Ovary (tissue), 10 donors: ENCODE measurements at places on chromosomes 1 and 21. TPM values are rescaled to one million over a fixed set of nuclear protein-coding genes. Genes with fewer than 3 reads are reported as not detected.
A peak's percentile ranks its signal among the peaks of the same experiment; 100 is the strongest.

Gene FCER1G
- polyA plus RNA-seq = 270 TPM

- H3K4me3 ChIP-seq = peak within 1 kb of the TSS; percentile 52
- H3K27me3 ChIP-seq = no peaks in the 10 kb centered on the region
- DNase-seq = peak; percentile 92
- no peak within 1 kb of the TSS for H3K27ac ChIP-seq
- no peaks in the 10 kb centered on the region for H3K36me3 ChIP-seq
- peaks cover 15% of the 10 kb centered on the region for H3K4me1 ChIP-seq
These were observed at the start of gene NUAK2 for GRCh38 chr1:205321162-205321958. Gene NUAK2, minus strand, starts transcription at chr1:205321745. Its CDS starts 117 bp downstream, at chr1:205321628.

- no peaks in the 10 kb centered on the region for H3K4me1 ChIP-seq
- H3K27me3 ChIP-seq = no peaks in the 10 kb centered on the region
- peak overlapping the region; percentile 75 for H3K27ac ChIP-seq
- peak overlapping the region; percentile 73 for H3K4me3 ChIP-seq
These were observed 609 bp downstream of the PIGK start for GRCh38 chr1:77218477-77219165.

Gene CTSK
- 254 TPM for polyA plus RNA-seq

DNA sequence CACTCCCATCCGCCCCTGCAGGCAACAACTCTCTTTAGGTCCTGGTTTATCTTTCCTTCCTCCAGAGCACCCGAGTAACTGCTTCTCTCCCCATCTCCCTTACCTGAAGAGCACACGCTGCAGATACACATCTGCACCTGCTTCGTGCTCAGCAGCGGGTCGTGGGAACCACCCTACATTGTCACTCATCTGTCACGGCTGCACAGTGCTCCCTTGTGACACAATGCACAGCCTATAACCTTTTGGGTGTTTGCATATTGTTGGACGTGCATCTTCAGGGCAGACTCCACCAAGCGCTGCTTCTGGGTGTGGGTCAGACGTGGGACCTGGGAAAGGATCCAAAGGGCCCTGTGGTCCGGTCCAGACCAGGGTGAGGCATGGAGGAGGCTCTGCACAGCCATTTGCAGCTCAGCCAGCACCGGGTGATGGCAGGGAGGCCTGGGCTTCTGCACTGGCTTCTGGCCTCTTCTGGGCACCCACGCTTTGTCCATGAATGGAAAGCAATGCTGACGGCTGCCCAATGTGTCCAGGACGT is 42.5 kb downstream of the WDR4 start:
- H3K4me3 ChIP-seq = no peak overlapping the region
- DNase-seq = no peak
- H3K27ac ChIP-seq = no peak overlapping the region
- H3K36me3 ChIP-seq = no peaks in the 10 kb centered on the region
- H3K4me1 ChIP-seq = peaks cover 2% of the 10 kb centered on the region

DNA sequence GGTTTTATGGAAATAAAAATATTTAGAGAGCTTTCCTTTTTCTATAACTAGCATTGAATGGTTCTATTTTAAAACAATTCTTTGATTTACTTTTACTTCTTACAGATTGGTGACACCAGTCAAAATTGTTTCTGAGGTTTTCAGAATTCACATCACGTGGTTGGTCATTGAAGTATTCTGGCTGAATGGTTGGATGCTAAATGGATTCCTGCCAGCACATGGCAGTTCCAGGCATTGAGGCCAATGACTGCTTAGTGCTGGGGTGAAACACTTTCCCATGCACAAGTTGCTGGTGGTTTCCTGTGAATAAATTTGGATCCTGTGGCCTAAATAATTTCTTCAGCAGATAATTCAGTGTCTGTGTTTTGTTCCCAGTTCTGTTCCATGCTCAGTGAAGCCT is 20.6 kb downstream of the NCAM2 start:
- H3K36me3 ChIP-seq = no peaks in the 10 kb centered on the region
- no peak overlapping the region for H3K4me3 ChIP-seq
- no peaks in the 10 kb centered on the region for H3K27me3 ChIP-seq
- H3K27ac ChIP-seq = no peak overlapping the region
- no peak for DNase-seq

GRCh38 chr1:47491341-47491753 is 53.5 kb downstream of the FOXD2 start:
- H3K4me1 ChIP-seq = no peaks in the 10 kb centered on the region
- no peaks in the 10 kb centered on the region for H3K27me3 ChIP-seq
- H3K4me3 ChIP-seq = no peak overlapping the region
- no peak overlapping the region for H3K27ac ChIP-seq
- H3K36me3 ChIP-seq = no peaks in the 10 kb centered on the region

DNA sequence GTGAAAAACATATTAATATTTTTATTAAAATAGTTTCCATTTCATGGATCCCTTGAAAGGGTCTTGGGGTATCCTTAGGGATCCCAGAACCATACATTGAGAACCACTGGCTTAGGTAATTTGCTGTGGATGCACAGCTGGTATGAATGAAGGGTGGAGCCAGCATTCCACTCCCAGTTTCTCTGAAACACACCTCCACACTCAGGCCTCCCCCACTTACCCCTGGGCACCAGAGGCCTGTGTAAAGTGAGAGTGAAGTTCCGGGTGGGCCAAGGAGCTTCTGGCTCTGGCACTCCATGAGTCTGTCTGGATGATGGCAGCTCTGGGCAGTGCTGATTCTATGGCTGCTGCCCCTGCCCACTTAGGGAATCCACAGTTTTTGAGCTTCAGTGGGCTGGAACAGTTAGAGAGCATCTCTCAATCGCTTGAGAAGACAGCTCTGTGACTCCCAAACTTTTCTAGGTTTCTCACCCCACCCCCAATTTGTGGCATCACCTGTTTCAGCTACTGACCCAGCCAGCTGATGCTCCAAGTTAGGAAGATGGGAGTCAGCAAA is 57.8 kb upstream of the CD1D start:
- no peaks in the 10 kb centered on the region for H3K27me3 ChIP-seq
- H3K36me3 ChIP-seq = no peaks in the 10 kb centered on the region
- peaks cover 2% of the 10 kb centered on the region for H3K4me1 ChIP-seq
- DNase-seq = no peak
- H3K27ac ChIP-seq = no peak overlapping the region

- no peak overlapping the region for H3K4me3 ChIP-seq
- no peaks in the 10 kb centered on the region for H3K4me1 ChIP-seq
- no peak for DNase-seq
- no peaks in the 10 kb centered on the region for H3K36me3 ChIP-seq
- H3K27ac ChIP-seq = no peak overlapping the region
- no peaks in the 10 kb centered on the region for H3K27me3 ChIP-seq
These were observed 63.3 kb upstream of the CR1L start for GRCh38 chr1:207581496-207582153.

DNA sequence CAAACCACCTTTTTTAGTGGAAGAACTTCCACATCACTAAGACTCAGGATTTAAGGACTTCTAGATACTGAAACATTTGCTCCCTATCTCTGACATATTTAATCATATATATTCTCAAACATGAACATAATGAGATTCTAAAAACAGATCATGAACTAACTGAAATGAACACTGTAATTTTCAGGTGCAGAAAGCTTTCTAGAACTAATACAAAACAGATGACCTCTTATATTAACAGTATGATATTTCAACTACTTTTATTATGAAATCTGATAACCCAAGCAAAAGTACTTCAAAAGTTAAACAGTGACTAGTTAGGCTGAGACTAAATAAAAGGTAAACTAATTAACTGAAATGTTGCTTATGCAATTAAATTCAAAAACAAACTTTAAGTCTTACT is 157.5 kb downstream of the COP1 start:
- no peaks in the 10 kb centered on the region for H3K4me1 ChIP-seq
- DNase-seq = no peak
- H3K27ac ChIP-seq = no peak overlapping the region
- no peaks in the 10 kb centered on the region for H3K27me3 ChIP-seq
- no peak overlapping the region for H3K4me3 ChIP-seq
- no peaks in the 10 kb centered on the region for H3K36me3 ChIP-seq

DNA sequence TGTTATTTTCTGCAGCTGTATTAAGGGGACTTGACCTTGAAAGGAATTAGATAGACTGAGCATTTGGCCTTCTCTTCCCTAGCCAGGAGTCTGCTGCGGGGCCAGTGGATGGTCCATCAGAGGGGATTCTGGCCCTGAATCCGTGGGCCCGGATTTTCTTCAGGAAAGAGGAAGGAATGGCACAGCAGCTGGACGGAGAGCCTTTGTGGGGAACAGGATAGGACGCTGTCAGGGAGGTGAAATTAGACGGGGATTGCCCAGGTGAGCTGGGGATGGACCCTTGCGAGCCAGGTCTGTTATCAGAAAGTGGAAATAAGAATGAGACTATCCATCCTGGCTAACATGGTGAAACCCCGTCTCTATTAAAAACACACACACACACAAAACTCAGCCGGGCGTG is 1.7 kb upstream of the C2CD2 start:
- H3K4me3 ChIP-seq = no peak overlapping the region
- no peaks in the 10 kb centered on the region for H3K27me3 ChIP-seq
- peaks cover 31% of the 10 kb centered on the region for H3K4me1 ChIP-seq
- no peak overlapping the region for H3K27ac ChIP-seq
- no peaks in the 10 kb centered on the region for H3K36me3 ChIP-seq

- H3K4me3 ChIP-seq = no peak overlapping the region
- no peaks in the 10 kb centered on the region for H3K4me1 ChIP-seq
- DNase-seq = no peak
- H3K27me3 ChIP-seq = no peaks in the 10 kb centered on the region
- H3K36me3 ChIP-seq = no peaks in the 10 kb centered on the region
These were observed 485.7 kb downstream of the AJAP1 start for GRCh38 chr1:5140136-5140535.

Gene AKT3
- 27.2 TPM for polyA plus RNA-seq

DNA sequence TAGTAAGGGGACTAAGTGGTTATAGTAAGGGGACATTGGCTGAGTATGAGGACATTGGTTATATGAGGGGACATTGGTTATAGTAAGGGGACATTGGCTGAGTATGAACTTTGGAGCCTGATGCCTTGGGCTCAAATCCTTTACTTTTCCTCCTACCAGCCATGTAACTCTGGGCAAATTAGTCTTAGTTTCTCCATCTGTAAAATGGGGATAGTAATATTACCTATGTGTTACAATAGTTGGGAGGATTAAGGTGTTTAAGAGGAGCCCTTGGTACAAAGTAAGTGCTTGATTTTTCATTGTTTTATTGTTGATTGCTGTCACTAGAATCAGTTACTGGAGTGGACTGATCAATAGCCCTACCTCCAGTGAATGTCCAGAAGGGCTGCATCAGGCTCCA is 2.8 kb downstream of the OSCP1 start:
- no peak overlapping the region for H3K4me3 ChIP-seq
- no peak overlapping the region for H3K27ac ChIP-seq
- H3K4me1 ChIP-seq = no peaks in the 10 kb centered on the region
- no peaks in the 10 kb centered on the region for H3K27me3 ChIP-seq
- DNase-seq = no peak
